Sciatic nerve (tissue), 2 donors: ENCODE measurements at places on chromosomes 5 and 9.

DNA sequence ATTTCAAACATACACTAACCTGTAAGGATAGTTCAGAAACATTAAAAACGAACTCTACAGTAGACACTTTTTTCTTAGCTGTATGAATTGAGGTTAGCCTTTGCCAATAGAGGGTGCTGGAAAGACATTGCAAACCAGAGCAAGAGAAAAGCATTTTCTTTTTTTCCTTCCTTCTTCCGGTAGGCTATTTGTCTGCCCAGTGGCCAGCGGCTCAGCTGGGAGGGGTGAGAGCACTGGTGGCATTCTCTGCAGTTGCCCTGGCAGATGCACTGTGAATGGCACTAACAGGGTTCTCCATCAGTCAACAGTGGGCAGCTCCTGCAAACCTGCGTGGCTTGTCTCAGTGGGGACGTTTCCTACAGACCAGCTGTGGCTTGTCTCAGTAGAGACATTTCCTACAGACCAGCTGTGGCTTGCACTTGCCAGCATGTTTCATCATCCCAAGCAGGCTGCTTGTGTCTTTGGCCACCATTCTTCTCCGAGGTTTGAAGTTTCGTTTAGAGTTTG is 984.5 kb upstream of the CDH18 start:
- DNase-seq = no peak

DNA sequence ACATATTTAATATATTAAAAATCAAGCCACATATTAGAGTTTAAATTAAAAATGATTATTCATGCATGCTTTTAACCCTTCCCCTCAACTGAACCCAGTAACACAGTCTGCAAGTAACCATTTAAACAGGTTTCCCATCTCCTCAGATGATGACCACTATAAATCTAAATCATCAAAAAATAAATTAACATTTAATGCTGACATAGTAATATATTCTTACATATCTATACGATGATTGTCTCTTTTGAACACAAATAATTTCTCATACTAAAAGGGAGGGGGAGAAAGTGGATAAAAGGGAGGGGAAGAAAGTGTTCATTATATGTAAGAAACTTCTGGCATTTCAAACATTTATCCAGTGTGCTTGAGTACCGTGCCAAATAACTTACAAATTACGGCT is 701.6 kb downstream of the MTRR start:
- DNase-seq = no peak

GRCh38 chr9:113636165-113636564 is 172.6 kb downstream of the RGS3 start:
- DNase-seq = peak; percentile 52

DNA sequence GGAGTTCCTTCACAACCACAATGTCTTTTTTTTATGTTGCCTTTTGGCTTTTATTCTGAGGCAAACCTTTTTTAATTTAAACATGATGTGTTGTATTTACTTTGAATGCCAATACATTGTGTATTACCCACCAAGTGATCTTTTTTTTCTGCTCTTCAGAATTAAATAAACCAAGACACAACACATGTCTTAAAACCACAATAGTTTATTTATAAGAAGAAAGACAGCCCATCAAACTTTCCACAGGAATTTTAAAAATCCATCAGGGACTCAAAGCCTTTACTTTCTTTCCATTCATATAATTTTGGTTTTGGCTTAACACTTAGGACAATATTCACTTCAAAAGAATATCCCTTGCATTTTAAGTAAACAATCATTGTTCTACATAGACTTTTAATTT is 321.8 kb upstream of the MEF2C start:
- no peak for DNase-seq

DNA sequence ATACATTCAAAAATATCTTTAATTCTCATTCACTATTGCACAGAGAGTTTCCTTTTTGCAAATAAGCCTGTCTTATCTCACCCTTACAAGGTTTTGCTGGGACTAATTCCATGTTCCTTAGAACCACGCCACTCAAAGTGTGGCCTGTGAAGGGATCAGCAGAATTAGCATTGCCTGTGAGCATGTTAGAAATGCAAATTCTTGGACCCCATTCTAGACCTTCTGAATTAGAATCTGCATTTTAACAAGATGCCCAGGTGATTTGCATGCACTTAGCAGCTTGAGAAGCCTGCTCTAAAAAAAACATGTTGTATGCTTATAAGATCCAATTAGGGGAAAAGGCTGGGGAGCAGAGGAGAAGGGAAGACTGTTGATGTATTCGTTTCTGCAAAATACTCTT is 460.0 kb downstream of the NTRK2 start:
- DNase-seq = no peak
